Stimulated activated CD8-positive, alpha-beta memory T cell treated with anti-CD3 and anti-CD28 coated beads, Interleukin-4, amount 100 ng/mL, for 4 hours (primary cell): ENCODE measurements at places on chromosomes 3 and 15.

DNA sequence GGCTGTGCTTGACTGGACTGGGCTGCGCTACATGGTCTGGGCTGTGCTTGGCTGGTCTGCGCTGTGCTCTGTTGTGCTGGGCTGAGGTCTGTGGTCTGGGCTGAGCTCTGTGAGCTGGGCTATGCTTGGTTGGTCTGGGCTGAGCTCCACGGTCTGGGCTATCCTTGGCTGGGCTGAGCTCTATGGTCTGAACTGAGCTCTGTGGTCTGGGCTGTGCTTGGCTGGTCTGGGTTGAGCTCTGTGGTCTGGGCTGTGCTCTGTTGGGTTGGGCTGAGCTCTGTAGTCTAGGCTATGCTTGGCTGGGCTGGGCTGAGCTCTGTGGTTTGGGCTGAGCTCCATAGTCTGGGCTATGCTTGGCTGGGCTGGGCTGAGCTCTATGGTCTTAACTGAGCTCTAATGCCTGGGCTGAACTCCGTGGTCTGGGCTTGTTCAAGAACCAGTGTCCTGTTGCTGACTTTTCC lies 92.0 kb downstream of the PLXNA1 start:
- DNase-seq: no peak

DNA sequence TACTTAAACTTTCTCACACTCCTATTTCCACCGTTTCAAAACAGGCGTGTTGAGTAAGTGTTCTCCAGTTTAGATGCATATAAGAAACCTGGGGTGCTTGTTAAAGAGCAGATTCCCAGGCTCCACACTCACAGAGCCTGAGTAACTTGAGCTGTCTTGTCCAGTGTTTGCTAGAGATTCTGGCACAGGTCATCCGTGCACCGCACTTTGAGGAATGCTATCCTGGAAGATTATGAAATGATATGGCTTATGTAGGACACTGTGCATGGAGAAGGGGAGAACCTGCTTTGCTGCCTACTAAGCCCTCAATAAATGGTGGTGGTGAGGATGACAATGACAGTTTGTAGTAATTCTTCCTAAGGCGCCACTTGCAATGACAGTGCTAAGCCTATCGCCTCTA lies 273.7 kb downstream of the PDZRN3 start:
- no peak for DNase-seq

- no peak for DNase-seq
Measured at GRCh38 chr3:64642327-64643151, 45.3 kb downstream of the ADAMTS9 start.

DNA sequence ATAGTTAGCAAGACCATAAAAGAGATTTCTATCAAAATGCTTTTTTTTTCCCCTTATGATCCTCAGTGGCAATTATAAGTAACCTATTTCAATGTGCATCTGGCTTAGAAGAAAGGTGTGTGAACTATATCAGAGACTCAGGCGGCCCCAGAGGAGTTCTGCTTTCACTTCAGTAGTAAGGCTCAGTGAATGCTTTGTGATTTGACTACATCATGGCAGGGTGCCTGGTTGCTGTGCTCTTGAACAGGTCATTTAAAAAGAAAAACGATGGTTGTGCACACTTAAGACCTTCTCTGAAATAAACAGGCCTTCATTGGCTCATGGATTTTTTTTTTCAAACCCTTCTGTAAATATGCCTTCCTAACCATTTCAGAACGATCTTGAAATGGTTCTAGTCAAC lies 400.4 kb upstream of the RARB start:
- no peak for DNase-seq

- no peak for DNase-seq
Measured at GRCh38 chr3:111764645-111765091, 94.4 kb upstream of the PHLDB2 start.

DNA sequence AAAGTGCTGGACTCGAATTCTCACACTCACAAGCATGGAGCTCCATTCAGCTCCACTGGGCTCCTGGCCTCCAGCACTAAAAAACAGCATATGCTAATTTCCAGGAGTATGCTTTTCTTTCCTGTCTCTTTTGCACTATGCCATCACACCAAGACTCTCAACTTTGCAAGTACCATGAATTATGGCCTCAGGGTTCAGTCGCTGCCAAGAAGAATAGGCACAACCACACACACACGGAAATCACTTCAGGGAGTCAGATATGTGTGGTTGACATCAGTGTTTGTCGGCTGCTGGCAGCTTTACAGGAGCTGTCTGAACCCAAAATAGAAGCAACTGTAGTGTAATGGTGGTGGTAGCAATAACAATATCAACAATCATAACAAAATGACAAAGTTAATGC lies 305.0 kb upstream of the SLCO3A1 start:
- no peak for DNase-seq

DNA sequence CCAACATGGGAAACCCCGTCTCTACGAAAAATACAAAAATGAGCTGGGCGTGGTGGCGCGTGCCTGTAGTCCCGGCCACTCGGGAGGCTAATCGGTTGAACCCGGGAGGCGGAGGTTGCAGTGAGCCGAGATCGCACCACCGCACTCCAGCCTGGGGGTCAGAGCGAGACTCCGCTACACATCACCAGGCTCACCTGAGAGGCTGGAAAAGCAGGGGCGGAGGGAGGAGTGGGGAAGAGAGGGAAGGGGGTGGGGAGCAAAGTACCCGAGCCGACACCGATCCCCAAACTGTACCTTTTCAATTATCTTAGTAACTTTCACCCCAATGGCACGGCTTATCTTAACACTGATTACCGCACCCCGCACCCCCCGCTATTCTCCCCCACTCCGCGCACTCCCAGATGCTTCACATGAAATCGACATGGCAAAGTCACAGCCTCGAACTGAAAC lies 46.4 kb upstream of the SYNM start:
- no peak for DNase-seq

DNA sequence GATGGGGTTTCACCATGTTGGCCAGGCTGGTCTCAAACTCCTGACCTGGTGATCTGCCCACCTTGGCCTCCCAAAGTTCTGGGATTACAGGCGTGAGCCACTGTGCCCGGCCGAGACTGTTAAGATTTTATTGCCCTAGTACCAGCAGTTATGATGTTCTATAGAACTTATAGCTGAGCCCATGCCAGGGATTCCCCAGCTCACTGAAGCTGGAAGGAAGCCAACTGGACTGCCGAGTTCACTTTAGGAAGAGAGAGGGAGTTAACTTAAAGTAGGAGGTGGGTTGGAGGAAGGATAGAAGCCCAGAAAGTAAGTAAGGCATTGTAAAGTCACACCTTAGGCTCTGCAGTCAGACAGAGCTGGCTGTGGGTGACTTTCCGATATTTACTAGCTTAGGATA lies 101.1 kb upstream of the BOC start:
- no peak for DNase-seq

- no peak for DNase-seq
Measured at GRCh38 chr3:136576279-136577009, 175.7 kb downstream of the STAG1 start.

- DNase-seq: no peak
Measured at GRCh38 chr3:53941950-53942349, 50.3 kb upstream of the SELENOK start.

- no peak for DNase-seq
Measured at GRCh38 chr3:177439694-177440269, 242.5 kb upstream of the TBL1XR1 start.

GRCh38 chr3:189204937-189205336 lies 33.2 kb downstream of the TPRG1 start:
- no peak for DNase-seq

GRCh38 chr3:24945563-24945962 lies 450.9 kb upstream of the THRB start:
- no peak for DNase-seq

GRCh38 chr3:80663426-80663825 lies 895.6 kb upstream of the ROBO1 start:
- no peak for DNase-seq

GRCh38 chr3:47794544-47794943 lies 8.4 kb upstream of the DHX30 start:
- no peak for DNase-seq

DNA sequence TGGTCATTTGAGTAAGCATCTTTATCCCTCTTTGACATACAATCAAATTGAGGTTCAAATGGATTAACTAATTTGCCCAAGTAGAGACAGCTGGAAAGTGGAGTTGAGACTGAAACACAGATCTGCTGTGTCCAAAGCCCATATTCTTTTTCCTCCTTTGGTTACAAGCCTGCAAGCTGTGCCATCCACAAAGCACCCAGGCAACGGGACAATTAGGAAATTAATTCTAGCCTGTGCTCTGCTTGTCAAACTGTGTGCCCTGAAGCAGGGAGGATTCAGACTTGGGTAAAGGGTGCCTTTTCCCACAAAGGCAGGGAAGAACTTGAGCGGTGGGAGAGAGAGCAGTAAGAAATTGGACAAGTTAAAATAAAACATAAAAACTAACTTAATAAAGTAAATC lies 127.9 kb downstream of the DTWD1 start:
- DNase-seq: no peak

- no peak for DNase-seq
Measured at GRCh38 chr15:74454764-74455500, 6.0 kb downstream of the UBL7 start.

DNA sequence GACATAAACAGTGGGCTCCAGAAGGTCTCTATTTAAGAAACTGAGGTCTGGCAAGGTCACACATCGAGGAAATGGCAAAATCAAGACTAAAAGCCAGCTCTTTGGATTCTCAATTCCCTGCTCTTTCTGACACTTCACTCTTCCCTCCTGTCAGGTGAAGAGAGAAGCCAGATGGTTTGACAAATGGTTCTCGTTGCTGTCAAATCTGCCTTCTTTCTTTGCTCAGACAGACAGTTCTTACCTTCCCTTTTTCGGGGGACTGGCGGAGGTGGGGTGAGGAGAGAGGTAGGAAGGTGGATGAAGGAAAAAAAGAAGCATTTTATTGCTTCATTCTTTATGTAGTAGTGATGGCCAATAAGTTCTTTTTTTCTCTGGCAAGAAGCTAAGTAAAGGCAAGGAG lies 133.4 kb downstream of the LPP start:
- DNase-seq: no peak

- no peak for DNase-seq
Measured at GRCh38 chr3:19885468-19885867, 48.5 kb downstream of the EFHB start.

GRCh38 chr15:77909182-77909940 lies 168.2 kb downstream of the TBC1D2B start:
- no peak for DNase-seq

- DNase-seq: no peak
Measured at GRCh38 chr3:72597756-72598195, 250.5 kb downstream of the SHQ1 start.

GRCh38 chr15:89118481-89118989 lies 30.3 kb downstream of the ABHD2 start:
- DNase-seq: no peak

DNA sequence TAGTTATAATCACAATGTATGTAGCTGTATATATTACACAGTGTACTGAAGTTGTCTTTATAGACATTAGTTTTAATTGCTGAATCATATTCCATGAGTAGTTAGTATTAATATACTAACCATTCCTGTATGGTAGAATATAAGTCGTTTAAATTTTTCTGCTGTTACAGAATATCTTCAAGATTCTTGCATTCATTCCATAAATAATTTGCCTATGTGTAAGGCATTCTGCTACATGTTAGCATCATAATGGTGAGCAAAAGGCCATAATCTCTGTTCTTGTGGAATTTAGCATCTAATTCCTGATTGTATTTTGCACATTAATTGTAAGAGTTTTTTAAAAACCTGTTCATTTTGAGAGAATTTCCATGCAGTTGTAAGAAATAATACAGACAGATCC lies 14.1 kb downstream of the GYG1 start:
- no peak for DNase-seq

- DNase-seq: no peak
Measured at GRCh38 chr3:127698286-127698685, 25.5 kb downstream of the ABTB1 start.

DNA sequence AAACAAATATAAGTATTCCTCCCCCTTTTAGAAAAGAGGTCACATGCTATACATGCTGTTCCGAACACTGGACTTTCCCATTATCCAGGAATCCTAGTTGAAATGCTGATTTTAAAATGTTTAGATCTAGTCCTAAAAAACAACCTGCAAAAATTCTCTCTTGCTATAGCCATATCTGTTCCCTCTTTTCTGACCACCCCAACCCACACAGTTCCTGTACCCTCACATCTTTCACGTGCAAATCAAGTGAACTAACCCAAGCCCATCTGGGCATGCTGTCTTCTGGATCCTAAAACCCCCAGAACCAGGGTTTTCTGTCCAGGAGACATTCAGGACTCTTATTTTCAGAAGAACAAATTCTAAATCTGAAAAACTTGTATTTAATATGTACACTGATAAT lies 67.4 kb downstream of the RAD18 start:
- DNase-seq: no peak

GRCh38 chr3:138222131-138222941 lies 35.2 kb downstream of the ARMC8 start:
- no peak for DNase-seq

- no peak for DNase-seq
Measured at GRCh38 chr3:150357923-150358607, 50.0 kb upstream of the TSC22D2 start.

DNA sequence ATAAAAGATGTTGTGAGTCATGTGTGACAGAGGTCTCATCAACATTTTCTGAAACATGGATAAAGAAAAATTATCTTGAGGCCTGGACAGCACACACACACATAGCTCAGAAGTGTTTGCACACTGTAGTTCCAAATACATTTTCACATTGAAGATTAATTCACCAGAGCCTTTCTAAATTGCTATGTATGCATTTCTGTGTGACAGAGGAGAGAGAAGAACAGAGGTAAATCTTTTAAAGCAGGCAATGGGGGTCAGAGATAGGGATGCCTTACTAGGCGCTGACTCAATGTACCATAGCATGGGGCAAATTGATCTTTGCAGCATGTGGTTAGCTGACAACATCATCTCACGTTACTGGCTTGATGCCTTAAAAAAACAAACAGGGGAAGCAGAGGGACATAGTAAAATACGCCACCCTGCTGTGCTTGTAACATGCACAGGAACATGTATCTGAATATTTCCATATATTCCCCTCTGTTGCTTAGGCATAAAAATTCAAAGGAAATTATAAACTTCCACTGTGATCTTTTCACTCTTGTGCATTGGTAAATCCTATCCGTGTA lies 7.7 kb downstream of the POU1F1 start:
- no peak for DNase-seq

DNA sequence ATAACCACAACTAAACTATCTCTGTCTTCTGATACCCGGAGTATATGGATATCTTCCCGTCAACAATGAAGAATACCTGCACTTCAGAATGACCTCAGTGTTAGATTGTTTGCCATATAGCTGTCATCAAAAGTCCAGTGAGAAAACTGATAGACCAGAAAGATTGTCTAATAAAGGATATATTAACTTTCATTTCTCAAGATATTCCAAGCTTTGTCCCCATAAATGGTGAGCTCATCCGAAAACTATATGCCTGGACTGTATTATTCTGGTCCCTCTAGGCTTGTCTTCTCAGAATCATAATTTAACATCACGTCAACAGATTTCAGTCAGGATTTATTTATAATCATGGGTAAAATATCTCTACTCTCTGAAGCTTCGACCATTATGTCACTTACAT lies 100.5 kb downstream of the ATP8B4 start:
- DNase-seq: no peak

DNA sequence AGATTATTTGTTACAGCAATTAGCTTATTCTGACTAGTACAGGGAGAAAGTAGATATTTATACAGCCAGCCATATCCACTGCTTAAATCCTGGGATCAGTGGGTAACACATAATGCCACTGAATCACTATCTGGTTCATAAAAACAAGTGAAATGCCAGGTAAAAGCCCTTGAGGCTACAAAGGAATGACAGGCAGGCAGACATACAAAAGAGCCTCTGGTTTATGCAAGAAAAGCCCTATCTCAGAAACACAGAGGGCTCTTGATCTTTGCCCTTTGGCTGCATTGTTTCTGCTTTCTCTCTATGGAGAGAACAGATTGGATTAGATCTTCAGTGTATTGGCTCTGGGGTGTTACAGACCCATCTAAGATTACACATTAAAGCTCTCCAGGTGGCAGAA lies 115.4 kb upstream of the GADL1 start:
- no peak for DNase-seq
